ENCODE measurements at places on chromosomes 16 and 17. TPM values are rescaled to one million over a fixed set of nuclear protein-coding genes. Genes with fewer than 3 reads are reported as not detected.

DNA sequence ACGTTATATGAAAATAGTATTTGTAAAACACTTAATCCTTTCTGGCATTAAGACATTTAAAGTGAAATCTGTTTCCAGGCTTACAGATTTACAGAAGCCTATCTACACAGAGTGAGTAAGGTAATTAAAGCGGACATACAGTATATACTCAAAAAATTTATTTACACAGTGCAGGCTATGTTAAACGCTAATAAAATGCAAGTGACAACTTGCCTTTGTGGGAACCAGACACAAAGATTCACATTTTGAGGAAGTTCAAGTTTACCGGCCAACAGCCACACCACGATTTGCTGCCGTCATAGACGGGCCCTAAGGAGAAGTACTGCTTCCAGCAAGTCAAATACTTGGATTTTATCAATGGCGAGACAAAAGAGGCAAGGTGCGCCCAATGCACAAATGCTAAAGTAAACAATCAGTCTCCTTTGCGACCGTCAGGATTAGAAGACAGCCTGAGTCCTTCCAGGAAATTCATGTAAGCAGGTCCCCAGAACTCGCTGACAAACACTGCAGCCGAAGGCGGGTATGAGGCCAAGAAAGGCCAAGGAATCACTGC is 801 bp downstream of the VPS35 start:
- no peak overlapping the region for H3K4me3 ChIP-seq
- DNase-seq: no peak
- H3K27me3 ChIP-seq: no peaks in the 10 kb centered on the region

GRCh38 chr17:1413281-1413791 is 13.3 kb upstream of the YWHAE start:
- H3K27me3 ChIP-seq: no peaks in the 10 kb centered on the region
- no peak overlapping the region for H3K4me3 ChIP-seq
- H3K36me3 ChIP-seq: peaks cover 5% of the 10 kb centered on the region
- no peak for DNase-seq
- no peaks in the 10 kb centered on the region for H3K4me1 ChIP-seq

ADORA2B gene
- 3.1 TPM for total RNA-seq

- no peak overlapping the region for H3K27ac ChIP-seq
- DNase-seq: no peak
- H3K4me3 ChIP-seq: no peak overlapping the region
Observed at GRCh38 chr17:41539979-41540701, 12.0 kb upstream of the KRT19 start.

CBLN1 gene
- 4.7 TPM for total RNA-seq

CTRB2 gene
- total RNA-seq: not detected

DNA sequence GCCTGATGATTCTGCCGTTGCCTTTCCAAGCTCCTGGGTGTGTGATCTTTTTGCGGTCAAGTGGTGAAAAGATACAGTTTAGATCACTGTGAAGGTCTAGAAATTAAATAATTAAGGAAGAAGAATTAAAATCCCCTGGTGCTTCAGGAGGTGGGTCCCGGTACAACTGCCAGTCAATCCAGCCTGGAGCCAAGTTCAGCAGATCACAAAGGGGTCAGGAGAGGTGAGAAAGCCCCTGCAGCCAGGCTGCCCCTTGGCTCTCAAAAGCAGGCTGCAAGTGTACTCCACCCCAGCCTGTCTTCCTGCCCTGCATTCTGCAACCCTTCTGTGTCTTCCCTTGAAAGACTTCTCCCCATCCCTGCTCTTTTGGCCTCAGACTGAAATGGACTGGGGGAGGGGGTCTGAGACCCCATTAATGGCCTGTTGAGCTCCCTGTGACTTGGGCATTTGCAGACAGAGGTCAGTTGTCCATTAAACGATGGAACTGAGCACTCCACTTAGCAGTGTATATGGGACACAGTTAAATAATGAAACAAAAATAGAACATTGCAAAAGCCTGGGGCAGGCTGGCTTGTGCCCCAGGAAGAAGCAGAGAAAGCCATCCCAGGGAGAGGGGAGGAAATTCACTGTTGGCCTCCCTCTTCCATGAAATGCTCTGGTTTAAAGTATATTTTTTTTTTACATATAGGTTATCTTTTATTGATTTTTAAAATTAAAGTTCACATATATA is 15.1 kb downstream of the CACNG5 start:
- no peaks in the 10 kb centered on the region for H3K4me1 ChIP-seq
- DNase-seq: no peak
- no peak overlapping the region for H3K27ac ChIP-seq
- H3K4me3 ChIP-seq: no peak overlapping the region

PIGW gene
- total RNA-seq: 24.6 TPM

GRCh38 chr17:9330611-9331271 is 244.9 kb downstream of the STX8 start:
- no peaks in the 10 kb centered on the region for H3K27me3 ChIP-seq
- no peak overlapping the region for H3K4me3 ChIP-seq
- no peak overlapping the region for H3K27ac ChIP-seq
- DNase-seq: no peak
- peaks cover 14% of the 10 kb centered on the region for H3K4me1 ChIP-seq

DNA sequence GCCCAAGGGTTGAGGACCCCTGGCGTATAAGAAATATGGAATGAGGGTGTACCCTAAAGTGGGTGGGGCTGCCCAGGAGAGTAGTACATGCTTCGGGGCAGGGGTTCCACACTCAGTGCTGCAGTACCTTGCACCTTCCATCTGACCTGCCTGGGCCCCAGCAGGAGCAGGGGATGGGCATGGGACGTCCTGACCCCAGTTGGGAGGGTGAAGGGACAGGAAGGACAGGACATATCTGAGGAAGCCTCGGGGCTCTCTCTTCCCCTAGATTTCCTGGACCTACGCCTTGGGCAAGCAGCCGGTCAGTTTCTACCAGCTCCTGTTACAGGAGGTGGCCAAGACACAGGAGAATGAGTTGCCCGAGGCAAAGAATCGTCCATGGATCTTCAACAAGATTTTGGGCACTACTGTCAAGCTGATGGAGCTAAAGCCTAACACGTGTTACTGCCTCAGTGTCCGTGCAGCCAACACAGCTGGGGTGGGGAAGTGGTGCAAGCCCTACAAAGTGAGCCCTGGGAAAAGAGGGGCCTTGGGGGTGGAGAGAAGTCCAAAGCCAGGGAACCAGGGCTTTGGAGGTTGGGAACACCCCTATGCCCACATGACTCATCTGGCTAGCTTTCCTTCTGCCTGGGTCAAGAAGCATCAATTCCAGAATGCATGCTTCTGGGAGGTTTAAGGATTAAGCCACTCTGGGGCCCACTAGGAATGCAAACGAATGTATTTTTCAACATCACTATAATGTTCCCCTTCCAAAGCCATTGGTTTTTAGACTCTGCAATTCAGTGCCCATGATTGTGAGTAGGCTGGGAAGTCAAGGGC is 7.9 kb downstream of the FNDC8 start:
- no peak overlapping the region for H3K4me3 ChIP-seq
- H3K4me1 ChIP-seq: no peaks in the 10 kb centered on the region
- no peak for DNase-seq
- H3K27me3 ChIP-seq: no peaks in the 10 kb centered on the region
- H3K36me3 ChIP-seq: peaks cover 32% of the 10 kb centered on the region
- H3K27ac ChIP-seq: no peak overlapping the region

HOXB3 gene
- not detected for total RNA-seq

PTGES3L gene
- total RNA-seq: 4.0 TPM

DNA sequence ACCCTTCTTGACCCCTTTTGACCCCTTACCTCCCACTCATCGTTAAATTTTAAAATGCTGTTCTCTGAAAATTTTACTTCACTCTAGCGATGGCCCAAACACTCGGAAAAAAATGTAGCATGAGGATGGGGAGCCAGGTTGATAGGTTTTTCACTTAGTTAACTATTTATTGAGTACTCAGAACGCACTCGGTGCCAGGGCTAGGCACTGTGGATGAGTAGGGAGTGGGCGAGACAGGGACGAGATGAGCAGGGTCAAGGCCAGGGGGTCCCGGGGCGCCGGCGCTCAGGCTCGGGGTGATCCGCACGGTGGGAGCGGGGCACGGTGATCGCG is 392 bp downstream of the ZSCAN32 start:
- no peak overlapping the region for H3K27ac ChIP-seq
- peak overlapping the region; percentile 95 for H3K4me3 ChIP-seq
- H3K36me3 ChIP-seq: peaks cover 56% of the 10 kb centered on the region
- no peaks in the 10 kb centered on the region for H3K27me3 ChIP-seq

ITGB4 gene
- 5.3 TPM for total RNA-seq
